Spleen (tissue), 13 donors: ENCODE measurements at places on chromosomes 4 and X. TPM values are rescaled to one million over a fixed set of nuclear protein-coding genes. Genes with fewer than 3 reads are reported as not detected.

The CT45A5 gene
- not detected for polyA plus RNA-seq

The CORIN gene
- 0.26 TPM for polyA plus RNA-seq

The CFP gene
- 57.5 TPM for polyA plus RNA-seq

The TRPC5OS gene
- not detected for polyA plus RNA-seq

The NAT8L gene
- polyA plus RNA-seq = 0.29 TPM

The GDPD2 gene
- polyA plus RNA-seq = 82.5 TPM

GRCh38 chr4:88054901-88055300, 47.5 kb downstream of the PKD2 start:
- DNase-seq = no peak

DNA sequence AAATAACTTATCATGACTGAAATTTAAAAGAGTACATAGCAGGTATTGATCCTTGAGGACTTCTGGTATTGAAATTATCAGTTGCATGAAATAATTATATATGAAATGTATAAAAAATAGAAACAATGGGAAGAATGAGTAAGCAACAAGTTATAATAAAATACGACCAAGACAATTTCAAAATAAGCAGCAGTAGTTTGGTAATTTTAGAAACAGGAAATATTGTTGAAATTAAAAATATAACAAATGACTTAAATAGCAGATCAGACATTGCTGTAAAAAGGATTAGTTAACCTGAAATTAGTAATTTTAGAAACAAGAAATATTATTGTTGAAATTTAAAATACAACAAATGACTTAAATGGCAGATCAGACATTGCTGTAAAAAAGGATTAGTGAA, 152.3 kb downstream of the BTC start:
- no peak for DNase-seq

- DNase-seq = no peak
These were observed 334.5 kb upstream of the PCDH7 start for GRCh38 chr4:30385650-30386049.

DNA sequence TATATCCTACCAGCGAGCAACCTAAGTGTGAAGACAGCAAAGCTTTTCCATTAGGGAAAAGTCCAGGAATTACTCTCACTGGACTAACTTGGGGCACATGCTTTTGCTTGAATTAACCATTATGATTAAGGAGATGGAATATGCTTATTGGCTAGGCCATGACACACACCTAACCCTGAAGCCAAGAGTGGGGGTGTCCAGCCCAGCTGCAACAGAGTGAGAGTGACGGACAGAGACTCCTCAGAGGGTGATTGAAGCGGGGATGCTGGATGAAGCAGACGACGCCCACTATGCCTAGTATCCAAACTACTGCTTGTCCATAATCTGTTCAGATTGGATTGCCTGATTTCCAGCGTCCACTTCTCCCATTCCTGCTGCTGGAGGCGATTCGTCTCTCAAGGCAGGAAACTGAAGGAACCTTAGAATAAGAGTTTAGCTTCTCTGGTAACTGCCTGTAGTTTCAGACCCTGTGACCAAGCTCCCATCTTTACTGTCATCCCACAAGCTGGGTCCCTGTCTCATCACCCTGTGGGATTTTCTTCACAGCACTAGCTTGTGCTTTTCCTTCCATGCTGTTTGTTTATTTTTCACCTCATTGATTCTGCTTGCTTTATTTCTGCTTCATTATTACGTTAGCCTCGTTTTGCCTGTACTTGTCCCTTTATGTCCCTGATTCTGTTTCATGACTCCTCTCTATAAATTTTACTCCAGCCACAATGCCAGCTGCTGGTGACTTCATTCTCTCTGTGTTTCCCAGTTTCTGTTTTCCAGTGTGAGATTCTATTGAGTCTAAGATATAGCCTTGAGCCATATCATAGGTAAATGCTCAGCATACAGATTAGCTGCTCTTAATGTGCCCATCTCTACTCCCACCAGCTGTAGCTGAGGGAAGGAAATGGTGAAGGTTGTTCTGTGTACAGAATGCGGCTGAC, 19.0 kb downstream of the FAM47E start:
- DNase-seq = no peak

- DNase-seq = no peak
These were observed 42.4 kb upstream of the SLC2A9 start for GRCh38 chr4:10063544-10064300.

DNA sequence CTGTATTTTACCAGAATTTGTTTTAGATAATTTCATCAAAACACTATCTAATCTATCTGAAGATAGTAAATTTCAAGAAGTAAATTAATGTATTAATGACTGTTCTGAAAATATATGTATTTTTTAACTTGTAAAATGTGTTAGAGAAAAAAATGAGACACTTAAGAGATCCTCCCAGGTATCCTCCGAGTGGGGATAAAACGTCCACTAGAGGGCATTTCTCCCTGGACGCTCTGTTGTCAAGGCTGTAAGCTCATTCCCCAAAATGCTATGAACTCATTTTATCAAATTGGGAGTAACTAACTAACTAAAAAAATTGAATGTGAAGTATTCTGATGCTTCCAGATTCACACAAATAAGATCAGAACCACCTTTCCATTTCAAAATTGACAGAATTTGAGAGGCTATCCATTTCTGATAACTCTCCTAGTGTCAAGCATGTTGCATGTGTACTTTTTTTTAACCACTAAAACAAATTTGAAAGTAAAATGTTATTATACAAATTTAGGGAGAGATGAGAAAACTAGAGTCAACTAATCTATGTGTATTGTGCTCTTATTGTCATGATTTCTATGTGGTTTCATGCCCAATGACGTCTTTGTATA, 337.3 kb upstream of the HS3ST1 start:
- no peak for DNase-seq

DNA sequence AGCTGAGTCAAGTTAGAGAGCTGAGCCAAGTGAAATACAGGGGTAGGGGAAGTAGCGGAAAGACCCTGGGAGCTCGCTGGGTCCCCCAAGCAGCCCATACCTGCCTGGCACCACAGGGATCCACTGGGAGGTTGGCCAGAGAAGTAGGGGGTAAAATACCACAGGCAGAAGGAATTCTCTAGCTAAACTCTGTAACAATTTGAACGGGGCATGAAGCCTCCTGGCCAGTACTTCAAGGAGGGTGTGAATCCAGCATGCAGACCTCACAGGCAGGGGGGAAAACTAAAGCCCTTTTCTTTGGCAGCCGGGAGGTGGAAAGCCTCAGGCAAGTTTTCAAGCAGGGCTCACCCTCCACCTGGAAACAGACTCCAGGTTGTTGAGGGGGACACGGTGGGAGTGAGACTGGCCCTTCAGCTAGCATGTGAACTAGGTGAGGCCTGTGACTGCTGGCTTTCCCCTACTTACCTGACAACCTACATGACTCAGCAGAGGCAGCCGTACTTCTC, 3.7 kb upstream of the UGT2A1 start:
- DNase-seq = no peak
